ENCODE measurements at places on chromosomes 3 and 15. TPM values are rescaled to one million over a fixed set of nuclear protein-coding genes. Genes with fewer than 3 reads are reported as not detected.

Gene TRPM1
- total RNA-seq: not detected

Gene CCDC13
- 0.88 TPM for total RNA-seq

GRCh38 chr3:127394031-127394430 lies 106.2 kb upstream of the PRR20G start:
- DNase-seq: no peak

- no peak for DNase-seq
Measured at GRCh38 chr3:99646107-99646435, 7.7 kb downstream of the COL8A1 start.

- no peak for DNase-seq
Measured at GRCh38 chr3:114585687-114586086, 291.9 kb downstream of the TIGIT start.

GRCh38 chr3:33544126-33544525 lies 103.9 kb upstream of the UBP1 start:
- no peak for DNase-seq

GRCh38 chr3:156341831-156342416 lies 213.0 kb downstream of the SSR3 start:
- DNase-seq: no peak

Gene CP
- total RNA-seq: not detected

Gene PIGZ
- 2.2 TPM for total RNA-seq

DNA sequence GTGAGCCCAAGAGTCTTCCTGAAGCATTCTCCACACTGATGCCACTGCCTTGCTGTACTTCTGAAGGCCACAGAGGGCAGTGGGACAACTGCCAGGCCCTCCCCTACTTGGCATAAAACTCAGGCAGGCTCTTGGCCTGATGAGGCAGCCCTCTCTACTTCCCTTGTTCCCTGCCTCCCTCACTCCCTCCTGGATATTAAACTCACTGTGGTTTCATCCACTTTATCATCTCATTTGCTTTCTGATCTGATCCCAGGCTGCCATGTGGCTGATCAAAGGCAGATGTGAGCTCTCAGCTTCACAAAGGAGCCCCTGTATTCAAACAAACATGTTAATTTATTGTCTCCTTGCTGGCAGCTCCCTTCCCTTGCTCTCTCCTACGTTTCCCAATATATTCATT lies 533.5 kb downstream of the IGSF11 start:
- no peak for DNase-seq

DNA sequence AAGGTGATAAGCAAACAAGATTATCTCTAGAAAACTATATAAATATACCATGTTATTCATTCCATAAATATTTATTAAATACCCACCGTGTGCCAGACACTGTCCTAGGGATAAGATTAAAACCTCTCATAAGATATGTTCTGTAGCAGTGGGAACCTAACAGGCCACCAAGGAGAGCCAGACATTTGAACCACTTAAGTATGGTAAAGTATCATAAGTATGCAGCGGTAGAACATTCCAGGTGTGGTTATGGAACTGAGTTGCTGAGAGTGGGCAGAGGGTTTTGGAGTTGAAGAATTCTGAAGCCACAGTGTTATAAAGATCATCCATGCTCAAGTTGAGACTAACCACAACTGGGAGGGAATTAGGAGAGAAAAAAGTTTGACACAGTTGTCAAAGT lies 14.7 kb downstream of the FILIP1L start:
- DNase-seq: no peak

GRCh38 chr15:73389539-73389938 lies 20.8 kb upstream of the HCN4 start:
- DNase-seq: peak; percentile 4

GRCh38 chr3:90134090-90134489 lies 1026.7 kb downstream of the EPHA3 start:
- no peak for DNase-seq

DNA sequence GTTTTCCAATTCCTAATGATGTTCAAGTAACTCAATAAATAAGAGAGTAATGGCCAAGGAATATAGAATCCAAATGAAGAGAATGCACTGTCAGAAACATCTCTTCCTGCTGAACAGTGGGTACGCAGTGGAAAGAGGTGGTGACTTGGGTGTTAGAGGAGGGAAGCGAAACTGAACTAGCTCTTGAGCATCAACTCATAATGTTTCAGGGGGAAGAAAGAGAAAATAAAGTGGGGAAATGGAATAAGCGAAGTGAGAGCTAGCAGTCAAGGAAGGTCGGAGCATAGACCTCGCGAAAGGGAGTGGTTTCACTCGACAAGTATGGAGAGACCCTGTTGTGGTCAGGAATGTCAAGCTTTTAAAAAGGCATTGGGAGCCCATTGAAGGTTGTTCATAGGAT lies 309.5 kb downstream of the GAP43 start:
- DNase-seq: no peak

GRCh38 chr3:89067736-89068135 lies 39.7 kb upstream of the EPHA3 start:
- no peak for DNase-seq

- no peak for DNase-seq
Measured at GRCh38 chr3:155488671-155489070, 195.2 kb upstream of the STRIT1 start.

GRCh38 chr15:71925145-71925544 lies 114.8 kb downstream of the NR2E3 start:
- no peak for DNase-seq

DNA sequence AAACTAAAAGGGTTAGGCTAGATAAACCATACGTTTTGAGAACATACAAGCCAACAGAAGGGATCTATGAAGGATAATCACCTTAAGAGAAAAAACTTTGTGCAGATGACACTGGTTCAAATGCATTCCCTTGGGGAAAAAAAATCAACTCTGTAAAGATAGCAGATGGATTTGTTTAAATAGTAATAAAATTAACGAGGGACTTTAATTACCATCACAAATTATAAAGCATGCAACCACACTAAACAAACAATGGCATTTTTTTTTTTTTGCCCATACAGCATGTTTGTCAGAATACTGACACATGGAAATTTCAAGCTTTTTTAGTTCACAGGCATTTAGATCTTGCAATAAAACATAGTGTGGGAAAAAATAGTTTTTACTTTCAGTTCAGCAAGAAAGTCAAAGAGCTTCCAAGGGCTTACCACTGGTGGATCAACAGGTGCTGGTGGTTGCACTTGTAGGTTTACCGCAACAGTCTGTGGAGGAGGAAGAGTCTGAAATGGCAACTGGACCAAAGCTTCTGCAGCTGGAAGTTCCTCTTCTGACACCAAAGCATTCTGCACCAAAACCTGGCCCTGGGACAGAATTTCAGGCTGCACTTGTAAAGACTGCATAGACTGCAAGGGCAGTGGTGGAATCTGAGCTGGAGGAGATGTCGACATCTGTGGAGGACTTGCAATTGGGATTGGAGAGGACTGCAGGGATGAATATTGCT lies 53.1 kb downstream of the PHC3 start:
- no peak for DNase-seq

Gene RUVBL1
- 18.5 TPM for total RNA-seq

GRCh38 chr3:10816019-10816862 lies at the start of gene SLC6A11:
SLC6A11 (plus strand) TSS chr3:10816228; CDS start chr3:10816266, 38 bp downstream.
- DNase-seq: no peak

Gene KIF15
- 0.80 TPM for total RNA-seq

Gene GOLGA6A
- not detected for total RNA-seq

DNA sequence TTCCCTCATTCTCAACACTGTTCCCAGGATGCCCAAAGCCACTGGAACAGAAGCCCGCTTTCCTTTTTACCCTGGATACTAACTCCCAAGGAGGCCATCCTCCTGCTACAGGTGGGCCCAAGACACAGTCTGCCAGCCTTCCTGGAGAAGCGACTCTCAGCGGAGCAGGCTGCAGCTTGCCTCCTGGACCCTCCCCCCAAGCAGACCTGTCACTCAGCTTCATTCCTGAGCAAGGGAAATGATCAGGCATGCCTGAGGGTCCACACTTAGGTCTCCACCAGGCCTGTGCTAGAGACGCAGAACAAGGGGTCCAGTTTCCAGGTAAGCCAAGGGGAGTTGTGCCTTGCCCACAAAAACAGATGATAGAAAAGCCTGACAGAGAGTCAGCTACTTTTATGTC lies 62.8 kb downstream of the SLCO2A1 start:
- no peak for DNase-seq

DNA sequence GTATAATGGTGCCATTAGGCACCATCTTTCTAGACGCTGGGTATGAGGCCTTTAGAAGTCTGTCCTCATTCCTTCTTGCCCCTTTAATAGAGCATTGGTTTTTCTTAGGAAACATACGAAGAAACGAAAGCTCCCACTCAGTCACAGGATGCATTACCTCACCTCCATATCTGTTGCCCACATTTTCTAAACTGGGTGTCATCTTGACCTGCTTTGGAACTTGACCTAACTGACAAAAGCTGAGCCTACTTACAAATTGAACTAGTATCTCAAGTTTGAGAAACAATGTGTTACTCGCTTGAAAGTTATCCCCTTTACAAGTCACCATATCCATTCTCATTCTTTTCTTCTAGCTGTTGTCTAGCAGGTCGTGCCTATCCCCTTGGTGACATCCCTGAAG lies 102.7 kb downstream of the VPS8 start:
- DNase-seq: no peak

DNA sequence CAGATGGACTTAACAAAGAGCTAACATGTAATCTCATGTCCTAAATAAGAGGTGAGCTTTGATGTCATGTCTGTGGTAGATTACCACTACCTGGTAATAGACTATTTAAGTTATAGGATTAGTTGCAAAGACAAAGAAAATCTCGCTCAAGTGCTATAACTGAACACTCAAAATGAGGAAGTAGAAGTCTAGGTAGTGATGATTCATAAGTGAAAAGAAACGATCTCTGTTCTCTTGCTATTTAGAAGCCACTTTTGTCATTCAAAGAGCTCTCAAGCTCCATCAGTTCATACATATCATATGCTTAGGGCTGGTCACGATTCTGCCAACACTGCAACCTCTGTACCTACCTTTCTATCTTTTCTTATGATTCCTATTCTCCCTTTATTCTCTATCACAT lies 110.9 kb downstream of the EDEM1 start:
- no peak for DNase-seq

Gene ISLR2
- total RNA-seq: not detected

DNA sequence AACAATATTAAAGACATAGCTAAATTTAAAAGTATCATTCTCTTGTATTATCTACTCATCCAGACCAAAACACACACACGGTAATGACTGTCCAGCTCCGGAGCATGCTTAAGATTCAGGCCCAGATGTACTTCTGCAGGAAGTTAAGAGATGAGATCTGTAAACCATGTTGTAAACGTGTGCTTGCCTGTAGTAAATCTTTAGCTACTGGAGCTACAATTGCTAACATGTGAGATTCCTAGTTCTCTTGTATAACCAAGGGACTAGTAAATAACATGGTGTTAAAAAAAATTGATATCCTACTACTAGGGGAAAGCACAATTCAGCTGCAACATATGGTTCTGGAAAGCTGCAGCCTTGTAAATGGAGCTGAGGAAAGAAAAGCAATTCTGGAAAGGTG lies 651.7 kb upstream of the CCDC54 start:
- no peak for DNase-seq

GRCh38 chr3:25907081-25907480 lies 117.2 kb downstream of the OXSM start:
- DNase-seq: no peak

Gene FANCD2OS
- total RNA-seq: not detected

Gene GLDN
- not detected for total RNA-seq

DNA sequence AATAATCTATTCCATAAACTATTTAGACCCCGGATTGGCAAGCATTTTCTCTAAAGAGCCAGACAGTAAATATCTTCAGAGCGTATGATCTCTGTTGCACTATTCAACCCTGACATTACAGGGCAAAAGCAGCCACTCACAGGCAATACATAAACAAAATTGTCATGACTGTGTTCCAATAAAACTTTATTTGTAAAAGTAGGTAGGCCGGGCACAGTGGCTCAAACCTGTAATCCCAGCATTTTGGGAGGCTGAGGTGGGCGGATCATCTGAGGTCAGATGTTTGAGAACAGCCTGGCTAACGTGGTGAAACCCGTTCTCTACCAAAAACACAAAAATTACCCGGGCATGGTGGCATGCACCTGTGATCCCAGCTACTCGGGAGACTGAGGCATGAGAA lies 66.5 kb downstream of the ADAMTS9 start:
- no peak for DNase-seq

Gene HIGD2B
- total RNA-seq: 1.1 TPM

GRCh38 chr3:169665264-169666075 lies 2.0 kb upstream of the MECOM start:
- DNase-seq: no peak

Gene PRRT3
- 5.1 TPM for total RNA-seq

GRCh38 chr3:14216257-14217048 lies 37.8 kb downstream of the LSM3 start:
- DNase-seq: peak; percentile 47

DNA sequence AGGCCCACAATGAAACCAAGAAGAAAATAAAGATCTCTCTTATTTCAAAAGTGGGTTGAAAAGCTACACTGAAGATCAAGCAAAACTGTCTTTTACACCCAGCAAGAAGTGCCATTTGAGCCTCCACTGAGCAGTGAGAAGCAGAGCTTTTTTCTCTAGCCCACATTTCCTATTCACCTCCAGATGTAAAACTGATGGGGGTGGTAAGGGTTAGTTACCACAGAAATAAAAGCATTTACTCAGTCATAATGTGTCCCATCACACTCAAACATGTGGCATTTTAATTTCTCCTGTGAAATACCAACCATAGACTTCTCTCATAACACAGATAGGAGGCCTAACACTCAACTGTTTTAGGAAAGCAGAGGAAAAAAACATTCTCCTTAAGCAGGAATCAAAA lies 21.0 kb downstream of the IFT57 start:
- DNase-seq: no peak

DNA sequence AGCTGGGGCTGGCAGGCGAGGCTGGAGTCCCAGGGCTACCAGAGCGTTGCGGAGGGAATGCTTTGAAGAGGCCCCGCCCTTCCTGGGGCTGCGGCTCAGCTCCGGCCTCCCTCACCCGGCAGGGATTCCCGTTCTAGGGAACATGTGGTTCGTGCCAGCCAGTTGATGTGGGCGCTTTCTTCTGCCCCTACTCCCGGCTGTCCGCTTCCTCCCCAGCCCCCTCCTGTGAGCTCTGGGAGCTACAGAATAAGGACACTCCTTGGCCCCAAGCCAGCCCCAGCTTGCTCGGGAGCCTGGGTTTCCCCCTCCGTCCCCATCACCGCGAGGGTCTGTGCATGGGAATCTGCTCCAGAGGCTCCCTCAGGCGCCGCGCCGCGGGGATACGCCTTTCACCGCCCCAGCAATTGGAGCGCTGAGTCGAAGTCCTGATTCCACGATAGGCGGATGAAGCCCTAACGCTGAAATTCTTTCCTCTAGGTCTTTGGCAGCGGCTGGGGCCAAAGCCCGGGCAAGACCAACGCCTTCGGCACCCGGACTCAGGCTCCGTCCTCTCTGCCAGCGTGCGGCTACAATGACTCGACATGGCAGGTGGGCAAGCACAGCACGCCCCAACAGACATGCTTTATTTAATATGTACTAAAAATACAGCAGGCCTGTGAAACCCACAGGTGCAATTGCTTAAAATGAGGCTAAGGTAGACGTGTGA lies 69.5 kb downstream of the KLF15 start:
- no peak for DNase-seq

Gene GADL1
- not detected for total RNA-seq

- no peak for DNase-seq
Measured at GRCh38 chr3:29610781-29611180, 329.9 kb downstream of the RBMS3 start.

Gene ALDH1L1
- total RNA-seq: not detected

- DNase-seq: no peak
Measured at GRCh38 chr15:61509327-61509840, 280.3 kb upstream of the RORA start.

GRCh38 chr15:89419370-89419984 lies 76.9 kb downstream of the RHCG start:
- DNase-seq: peak; percentile 41

- no peak for DNase-seq
Measured at GRCh38 chr15:95734422-95735316, 595.8 kb upstream of the NR2F2 start.

Gene DET1
- 3.9 TPM for total RNA-seq

Gene SLC28A1
- not detected for total RNA-seq

Measured in natural killer cell (primary cell).